ENCODE measurements at places on chromosomes 1 and 21.
A peak's percentile ranks its signal among the peaks of the same experiment; 100 is the strongest.

DNA sequence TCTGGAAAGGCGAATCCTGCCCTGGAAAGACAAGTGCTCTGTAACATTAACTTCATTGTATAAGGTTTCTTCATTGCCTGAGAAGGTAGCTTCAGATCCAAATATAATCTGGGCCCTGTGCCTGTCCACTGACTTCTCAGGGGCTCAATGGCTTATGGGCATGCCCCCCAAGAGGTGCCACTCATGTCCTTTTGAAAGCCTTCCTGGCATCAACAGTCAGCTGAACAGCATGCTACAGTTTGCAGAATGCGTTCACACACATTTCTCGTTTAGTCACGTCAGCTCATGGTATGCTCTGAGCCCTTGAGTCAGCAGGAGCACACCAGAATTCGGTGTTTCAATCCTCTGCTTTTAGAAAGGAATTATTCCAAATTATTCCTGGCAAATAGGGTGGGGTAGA is 23.8 kb downstream of the TMCC2 start:
- DNase-seq, result no peak

- DNase-seq, result no peak
Observed at GRCh38 chr1:227908359-227908758, 39.4 kb downstream of the WNT9A start.

DNA sequence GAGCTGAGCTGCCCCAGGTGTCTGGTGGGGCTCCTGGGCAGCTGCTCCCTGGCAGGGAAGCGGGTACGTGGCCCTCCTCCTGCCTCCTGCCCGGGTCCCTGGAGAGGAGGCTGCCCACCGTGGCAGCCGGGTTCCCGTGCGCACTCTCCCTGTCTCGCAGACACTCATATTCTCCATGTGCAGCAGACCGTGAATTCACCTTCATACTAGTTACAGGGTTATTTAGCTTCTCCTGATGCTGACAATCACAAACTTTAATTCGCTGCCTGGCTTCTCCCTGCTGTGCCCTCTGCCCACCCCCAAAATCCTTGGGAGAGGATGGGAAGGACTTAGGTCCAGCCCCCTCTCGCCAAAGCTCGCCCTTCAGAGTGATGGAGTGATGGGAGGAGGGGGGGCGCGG is 95.3 kb downstream of the CASZ1 start:
- no peak for DNase-seq

DNA sequence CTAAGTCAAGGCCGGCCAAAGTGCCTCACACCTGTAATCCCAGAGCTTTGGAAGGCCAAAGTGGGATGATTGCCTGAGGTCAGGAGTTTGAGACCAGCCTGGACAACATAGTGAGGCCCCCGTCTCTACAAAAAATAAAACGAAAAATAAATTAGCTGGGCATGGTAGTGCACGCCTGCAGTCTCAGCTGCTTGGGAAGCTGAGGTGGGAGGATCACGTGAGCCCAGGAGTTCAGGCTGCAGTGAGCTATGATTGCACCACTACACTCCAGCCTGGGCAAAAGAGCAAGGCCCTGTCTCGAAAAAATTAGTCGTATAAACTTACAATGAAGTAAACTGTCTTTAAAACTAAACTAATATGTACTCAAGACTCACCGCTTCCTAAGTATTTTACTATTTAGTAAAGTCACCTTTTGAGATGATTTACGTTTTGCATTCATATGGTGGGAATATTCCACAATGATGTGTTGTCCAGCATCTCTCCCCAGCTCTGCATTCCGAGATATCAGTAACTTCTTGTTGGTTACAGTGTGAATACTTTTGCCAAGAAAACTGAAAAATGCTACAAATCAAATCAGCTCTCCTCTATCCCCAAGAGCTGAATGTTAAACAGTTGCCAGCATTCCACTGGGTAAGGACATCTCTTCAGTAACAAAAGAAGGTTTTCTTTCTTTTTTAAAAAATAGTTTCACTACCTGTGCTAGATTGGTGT is 84.9 kb upstream of the C21orf91 start:
- no peak for DNase-seq

DNA sequence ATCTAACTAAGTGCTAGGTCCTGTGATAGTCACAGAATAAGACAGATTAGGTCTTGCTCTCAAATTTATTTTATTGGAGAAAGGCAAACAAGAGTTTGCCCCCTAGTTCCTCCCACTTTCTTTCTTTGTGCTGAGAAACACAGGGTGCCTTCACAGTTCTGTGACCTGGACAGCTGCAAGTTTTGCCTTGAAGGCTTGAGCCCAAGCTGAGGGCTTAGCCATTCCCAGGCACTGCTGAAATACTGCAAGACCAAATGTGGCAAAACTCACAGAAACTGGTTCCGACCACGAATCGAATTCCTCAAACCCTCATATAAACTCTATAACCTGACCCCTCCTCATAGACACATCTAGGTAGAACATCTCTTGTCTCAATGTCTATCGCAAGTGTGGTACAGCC is 227.9 kb downstream of the RERE start:
- DNase-seq, result no peak

GRCh38 chr1:85322655-85323054 is 46.2 kb upstream of the BCL10 start:
- no peak for DNase-seq

DNA sequence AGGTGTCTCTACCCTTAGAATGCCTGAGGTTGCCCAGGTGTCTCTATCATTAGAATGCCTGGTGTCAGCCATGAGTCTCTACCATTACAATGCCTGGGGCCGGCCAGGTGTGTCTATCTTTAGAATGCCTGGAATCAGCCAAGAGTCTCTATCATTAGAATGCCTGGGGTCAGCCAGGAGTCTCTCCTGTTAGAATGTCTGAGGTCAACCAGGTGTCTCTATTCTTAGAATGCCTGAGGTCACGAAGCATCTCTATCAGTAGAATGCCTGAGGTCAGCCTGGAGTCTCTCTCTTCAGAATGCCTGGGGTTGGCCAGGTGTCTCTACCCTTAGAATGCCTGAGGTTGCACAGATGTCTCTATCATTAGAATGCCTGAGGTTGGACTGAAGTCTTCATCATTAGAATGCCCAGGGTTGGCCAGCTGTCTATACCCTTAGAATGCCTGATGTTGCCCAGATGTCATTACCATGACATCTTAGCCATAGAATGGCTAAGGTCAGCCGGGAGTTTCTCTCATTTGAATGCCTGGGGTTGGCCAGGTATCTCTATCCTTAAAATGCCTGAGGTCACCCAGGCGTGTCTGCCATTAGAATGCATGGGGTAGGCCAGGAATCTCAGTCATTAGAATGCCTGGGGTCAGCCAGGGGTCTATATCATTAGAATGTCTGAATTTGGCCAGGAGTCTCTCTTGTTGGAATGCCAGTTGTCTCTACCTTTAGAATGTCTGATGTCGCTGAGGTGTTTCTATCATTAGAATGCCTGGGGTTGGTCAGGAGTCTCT is 44.0 kb downstream of the RNF187 start:
- no peak for DNase-seq

DNA sequence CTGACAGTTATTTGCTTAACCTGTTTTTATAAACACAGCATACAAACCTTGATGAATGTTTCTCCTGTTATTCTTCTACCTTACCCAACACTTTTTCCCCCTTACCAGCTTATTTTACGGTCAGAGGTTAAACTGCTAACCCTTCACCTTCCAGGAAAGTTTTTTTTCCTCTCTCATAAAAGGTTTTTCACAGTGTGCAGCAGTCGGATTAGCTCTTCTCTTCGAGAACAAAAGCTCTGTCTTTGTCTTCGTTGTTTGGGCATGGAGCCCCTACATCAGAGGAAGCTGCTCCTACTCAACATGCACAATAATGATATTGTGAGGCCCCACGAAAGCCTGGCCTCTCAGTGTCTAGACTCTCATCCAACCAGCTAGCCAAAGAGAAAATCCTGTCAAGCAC is 42.0 kb downstream of the DENND1B start:
- no peak for DNase-seq

- no peak for DNase-seq
Observed at GRCh38 chr1:151827853-151828252, 3.7 kb downstream of the RORC start.

GRCh38 chr1:111733992-111734341 is 5.2 kb downstream of the INKA2 start:
- no peak for DNase-seq

GRCh38 chr1:235892202-235892601 is 25.5 kb upstream of the LYST start:
- no peak for DNase-seq

GRCh38 chr21:44994695-44995342 is 55.0 kb downstream of the SLX9 start:
- DNase-seq, result no peak

- DNase-seq, result peak; percentile 69
Observed at GRCh38 chr1:205287767-205288559, 33.6 kb downstream of the NUAK2 start.

- DNase-seq, result no peak
Observed at GRCh38 chr1:230165536-230165935, 98.5 kb downstream of the GALNT2 start.

- no peak for DNase-seq
Observed at GRCh38 chr1:81443288-81443687, 357.4 kb upstream of the ADGRL2 start.

GRCh38 chr1:151494741-151495281 is 16.4 kb upstream of the CGN start:
- DNase-seq, result peak; percentile 71

- DNase-seq, result no peak
Observed at GRCh38 chr1:153292740-153293479, 19.8 kb downstream of the PGLYRP3 start.

DNA sequence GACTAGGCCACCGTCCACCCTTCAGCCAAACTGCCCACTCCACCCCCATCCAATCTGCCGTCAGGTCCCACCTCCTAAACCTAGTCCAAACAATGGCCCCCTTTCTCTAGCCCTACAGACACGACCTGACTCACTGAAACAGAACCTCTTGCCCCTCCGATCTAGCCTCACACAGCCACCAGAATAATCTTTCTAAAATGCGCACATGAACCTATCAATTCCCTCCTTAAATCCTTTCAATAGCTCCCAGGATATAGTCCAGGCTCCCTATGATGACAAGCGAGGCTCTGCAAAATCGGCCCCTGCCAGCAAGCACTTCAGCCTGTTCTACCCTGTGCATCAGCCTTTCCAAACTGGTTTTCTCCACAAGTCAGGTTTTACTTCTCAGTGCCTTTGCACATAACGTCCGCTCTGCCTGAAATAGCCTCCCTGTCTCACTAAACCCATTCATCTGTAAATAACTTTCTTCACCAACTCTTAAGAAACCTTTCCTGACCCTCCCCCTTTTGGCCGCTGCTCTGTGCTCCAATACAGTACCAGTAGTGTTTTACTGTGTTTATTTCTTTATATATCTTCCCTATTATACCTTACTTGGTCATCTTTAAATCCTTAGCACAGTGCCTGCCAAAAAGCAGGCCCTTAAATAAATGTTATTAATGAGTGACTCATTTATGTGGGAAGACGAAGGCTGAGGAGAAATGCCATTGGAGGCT is 9.0 kb upstream of the CDC20 start:
- peak; percentile 88 for DNase-seq

DNA sequence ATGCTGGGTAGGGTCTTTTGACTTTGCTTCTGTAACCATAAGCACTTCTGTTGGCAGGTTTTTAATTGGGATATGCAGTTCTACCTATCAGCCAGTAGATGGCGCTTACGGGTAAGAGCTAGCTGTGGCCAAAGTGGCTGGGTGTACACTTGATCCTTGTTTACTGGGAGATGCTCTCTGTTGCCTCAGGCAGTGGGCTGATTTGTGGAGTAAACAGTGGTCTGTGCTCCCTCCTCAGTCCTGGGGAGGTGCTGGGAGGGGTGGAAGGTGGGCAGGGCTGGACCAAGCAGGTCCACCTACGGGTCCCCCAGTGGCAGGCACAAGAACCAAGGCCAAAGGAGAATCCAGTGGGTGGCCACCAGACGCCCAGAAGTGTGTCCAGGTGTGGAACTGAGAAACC is 43.4 kb downstream of the RALGPS2 start:
- peak; percentile 12 for DNase-seq

- DNase-seq, result no peak
Observed at GRCh38 chr1:2288311-2288710, 60.2 kb downstream of the SKI start.

- DNase-seq, result peak; percentile 54
Observed at GRCh38 chr1:110155878-110156522, 5.7 kb downstream of the SLC6A17 start.

- no peak for DNase-seq
Observed at GRCh38 chr21:21767276-21767675, 769.1 kb downstream of the NCAM2 start.

DNA sequence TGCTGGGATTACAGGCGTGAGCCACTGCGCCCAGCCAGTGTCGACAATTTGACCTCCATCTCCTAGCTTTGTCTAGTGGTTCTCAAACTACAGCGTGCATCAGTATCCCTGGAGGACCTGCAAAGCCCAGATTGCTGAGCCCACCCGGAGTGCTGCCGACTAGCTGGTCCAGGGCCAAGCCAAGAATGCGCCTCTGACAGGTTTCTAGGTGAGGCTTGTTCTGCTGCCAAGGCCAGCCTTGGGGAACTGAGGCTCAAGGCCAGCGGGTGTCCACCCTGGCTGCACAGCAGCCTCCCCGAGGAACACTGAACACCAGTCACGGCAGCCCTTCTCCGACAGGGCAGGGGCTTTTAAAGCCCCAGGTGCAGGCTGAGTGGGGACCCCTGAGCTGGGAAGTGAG is 9.8 kb upstream of the PTTG1IP start:
- DNase-seq, result no peak

GRCh38 chr1:3072391-3073185 is 3.6 kb downstream of the PRDM16 start:
- DNase-seq, result no peak

GRCh38 chr1:212293579-212293978 is 8.4 kb downstream of the PPP2R5A start:
- DNase-seq, result no peak

DNA sequence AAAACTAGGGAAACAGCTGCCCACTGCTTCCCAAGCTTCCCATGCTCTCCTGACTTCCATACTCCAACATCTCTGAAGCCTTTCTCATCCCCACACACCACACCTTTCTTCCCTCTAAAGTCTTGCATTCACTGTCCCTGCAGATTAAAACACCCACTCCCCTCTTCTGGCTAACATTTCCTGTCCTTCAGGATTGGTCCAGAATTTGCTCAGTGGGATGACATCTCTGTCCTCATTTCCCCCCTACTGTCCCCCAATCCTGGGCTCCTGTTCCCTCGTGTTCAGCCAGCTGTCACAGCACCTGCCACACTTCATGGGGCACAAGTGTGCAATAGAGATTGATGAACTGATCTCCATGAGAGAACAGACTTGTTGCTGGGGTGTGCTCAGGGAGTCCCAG is 82.7 kb downstream of the KCND3 start:
- no peak for DNase-seq

DNA sequence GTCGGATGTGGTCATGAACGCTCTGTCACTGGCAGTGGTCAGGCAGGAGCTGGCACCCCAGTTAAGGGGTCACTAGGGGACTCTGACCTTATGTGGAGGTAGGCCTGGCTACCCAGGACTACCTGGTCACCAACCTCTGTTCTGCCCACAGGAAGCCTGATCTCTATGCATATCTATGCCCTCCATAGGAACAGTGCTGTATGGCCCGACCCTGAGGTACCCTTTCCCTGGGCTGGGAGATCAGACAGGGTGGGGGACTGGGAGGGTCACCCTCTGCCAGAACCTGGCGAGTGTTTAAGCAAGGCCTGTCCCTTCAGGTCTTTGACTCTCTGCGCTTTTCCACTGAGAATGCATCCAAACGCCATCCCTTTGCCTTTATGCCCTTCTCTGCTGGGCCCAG is 19.0 kb downstream of the CYP4B1 start:
- DNase-seq, result no peak

GRCh38 chr1:70043804-70044203 is 161.6 kb downstream of the LRRC40 start:
- DNase-seq, result peak; percentile 74

GRCh38 chr1:21317035-21317689 is 26.9 kb upstream of the ECE1 start:
- DNase-seq, result peak; percentile 69

GRCh38 chr21:14989359-14989758 is 75.4 kb downstream of the NRIP1 start:
- DNase-seq, result no peak
